Vagina (tissue), 2 donors: ENCODE measurements at places on chromosomes 16 and 17. TPM values are rescaled to one million over a fixed set of nuclear protein-coding genes. Genes with fewer than 3 reads are reported as not detected.

- DNase-seq, result no peak
These were observed 22.2 kb downstream of the HLF start for GRCh38 chr17:55286681-55287589.

BICDL2 gene
- total RNA-seq, result 52.5 TPM

GRCh38 chr16:84566545-84567257 is 51.2 kb downstream of the COTL1 start:
- no peak for DNase-seq

- no peak for DNase-seq
These were observed 11.0 kb downstream of the CHMP6 start for GRCh38 chr17:81002409-81003361.

GRCh38 chr17:3963237-3964201 is 718 bp downstream of the ATP2A3 start:
- no peak for DNase-seq

DNA sequence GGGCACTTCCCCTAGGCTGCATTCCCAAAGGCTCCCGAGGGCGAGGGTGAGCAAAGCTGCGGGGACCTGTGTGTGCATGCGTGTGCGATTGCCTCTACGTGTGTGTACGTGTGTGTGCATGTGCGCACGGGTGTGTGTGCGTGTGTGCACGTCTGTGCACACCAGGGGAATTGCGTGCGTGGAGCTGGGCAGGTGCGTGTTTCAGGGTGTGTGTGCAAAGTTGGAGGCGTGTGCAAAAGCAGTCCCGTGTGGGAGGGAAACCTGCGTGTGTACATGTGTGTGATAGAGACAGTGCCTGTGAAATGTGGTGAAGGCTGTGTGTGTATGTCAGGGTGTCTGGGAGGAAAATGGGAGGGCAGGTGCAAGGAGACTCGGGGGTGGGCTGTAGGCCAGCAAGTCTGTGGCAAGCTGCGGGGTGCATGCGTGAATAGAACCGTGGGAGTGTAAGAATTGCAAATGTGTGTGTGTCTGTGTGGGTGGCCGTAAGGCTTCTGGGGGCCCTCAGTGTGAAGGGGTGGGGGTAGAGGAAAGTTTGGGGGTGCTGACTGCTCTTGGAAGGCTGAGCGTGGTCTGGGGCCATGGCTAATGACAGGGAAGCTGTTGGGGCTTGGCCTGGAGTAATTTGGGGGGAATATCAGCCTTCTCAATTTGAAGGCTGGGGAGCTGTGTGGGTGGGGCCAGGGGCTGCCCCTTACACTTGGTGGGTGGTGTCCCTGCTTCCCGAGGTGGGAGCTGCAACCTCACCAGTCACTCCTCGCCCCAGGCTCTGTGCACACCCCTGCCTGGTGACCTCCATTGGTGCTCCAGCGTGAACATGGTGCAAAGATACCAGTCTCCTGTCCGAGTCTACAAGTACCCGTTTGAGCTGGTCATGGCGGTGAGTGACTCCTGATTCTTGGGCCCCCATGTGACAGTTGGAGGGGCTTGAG is 644 bp downstream of the SEC14L5 start:
- DNase-seq, result no peak
